ENCODE measurements at places on chromosomes 12 and 14.

GRCh38 chr14:76793956-76794355 is 18.7 kb downstream of the ANGEL1 start:
- H3K27me3 ChIP-seq: no peaks in the 10 kb centered on the region
- H3K36me3 ChIP-seq: peaks cover 39% of the 10 kb centered on the region
- H3K27ac ChIP-seq: no peak overlapping the region
- H3K4me1 ChIP-seq: no peaks in the 10 kb centered on the region
- no peak overlapping the region for H3K4me3 ChIP-seq
- DNase-seq: no peak

DNA sequence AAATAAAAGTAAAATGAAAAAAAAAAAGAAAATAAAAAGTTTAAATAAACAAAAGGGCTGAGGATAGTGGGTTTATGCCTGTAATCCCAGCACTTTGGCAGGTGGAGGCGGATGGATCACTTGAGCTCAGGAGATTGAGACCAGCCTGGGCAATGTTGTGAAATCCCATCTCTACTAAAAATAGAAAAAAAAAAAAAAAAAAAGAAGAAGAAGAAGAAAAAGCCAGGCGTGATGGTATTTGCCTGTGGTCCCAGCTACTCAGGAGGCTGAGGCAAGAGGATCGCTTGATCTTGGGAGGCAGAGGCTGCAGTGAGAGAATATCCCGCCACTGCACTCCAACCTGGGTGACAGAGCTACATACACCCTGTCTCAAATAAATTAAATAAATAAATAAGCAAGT is 3.9 kb downstream of the TAOK3 start:
- H3K4me3 ChIP-seq: no peak overlapping the region
- peaks cover 40% of the 10 kb centered on the region for H3K4me1 ChIP-seq
- H3K27me3 ChIP-seq: no peaks in the 10 kb centered on the region

- no peaks in the 10 kb centered on the region for H3K36me3 ChIP-seq
- no peak overlapping the region for H3K4me3 ChIP-seq
- peaks cover 5% of the 10 kb centered on the region for H3K27me3 ChIP-seq
- no peaks in the 10 kb centered on the region for H3K4me1 ChIP-seq
- no peak for DNase-seq
Measured at GRCh38 chr12:25584596-25584995, 31.5 kb upstream of the LMNTD1 start.

GRCh38 chr12:59615392-59616165 is 19.8 kb downstream of the SLC16A7 start:
- H3K36me3 ChIP-seq: peaks cover 6% of the 10 kb centered on the region
- H3K27ac ChIP-seq: no peak overlapping the region
- no peak overlapping the region for H3K4me3 ChIP-seq
- peaks cover 12% of the 10 kb centered on the region for H3K4me1 ChIP-seq
- DNase-seq: no peak

DNA sequence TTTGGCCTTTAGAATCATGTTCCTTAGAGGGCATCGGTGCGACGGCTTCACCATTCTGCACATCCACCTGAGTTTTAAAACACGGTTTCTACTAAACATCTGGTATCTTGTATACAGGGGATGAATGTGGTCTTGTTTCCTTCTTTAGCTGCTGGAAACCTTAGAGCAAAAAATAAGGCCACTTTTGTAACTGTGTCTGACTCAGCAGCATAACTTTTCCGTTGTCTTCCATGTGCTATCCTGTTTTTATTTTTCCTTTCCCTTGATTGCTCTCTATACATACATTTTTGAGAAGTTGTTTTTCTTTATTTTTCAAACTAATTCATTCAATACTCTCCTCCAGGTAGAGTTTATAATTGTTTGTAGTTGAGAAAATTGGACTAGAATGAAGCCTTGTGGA is 108.8 kb upstream of the PCED1B start:
- no peak for DNase-seq
- H3K27me3 ChIP-seq: peaks cover 59% of the 10 kb centered on the region
- H3K4me3 ChIP-seq: no peak overlapping the region
- H3K4me1 ChIP-seq: no peaks in the 10 kb centered on the region
- no peak overlapping the region for H3K27ac ChIP-seq

GRCh38 chr12:70002097-70002911 is 177.3 kb downstream of the MYRFL start:
- no peaks in the 10 kb centered on the region for H3K4me1 ChIP-seq
- no peak for DNase-seq
- H3K4me3 ChIP-seq: no peak overlapping the region
- peaks cover 8% of the 10 kb centered on the region for H3K27me3 ChIP-seq

DNA sequence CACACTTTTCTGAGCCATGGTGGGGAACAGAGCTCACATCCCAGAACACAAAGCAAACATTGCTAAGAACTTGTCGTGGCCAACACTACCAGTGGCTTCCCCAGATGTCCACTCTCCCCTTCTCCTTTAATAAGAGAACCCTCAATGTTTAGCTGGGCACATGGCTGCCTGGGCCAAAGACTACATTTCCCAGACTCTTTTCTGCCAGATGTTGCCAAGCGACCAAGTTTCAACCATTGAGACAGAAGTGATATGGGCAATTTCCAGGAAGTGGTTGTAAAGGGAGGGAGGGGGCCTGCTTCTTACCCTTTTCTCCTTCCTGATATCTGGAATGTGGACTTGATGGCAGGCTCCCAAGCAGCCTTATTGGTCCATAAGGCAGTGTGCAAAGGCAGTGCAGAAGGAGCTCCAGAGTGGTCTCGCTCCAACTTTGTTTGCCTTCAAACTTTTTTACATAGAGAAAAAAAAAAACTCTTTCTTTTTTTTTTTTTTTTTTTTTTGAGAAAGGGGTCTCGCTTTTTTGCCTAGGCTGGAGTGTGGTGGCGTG is 24.9 kb upstream of the JDP2 start:
- H3K4me1 ChIP-seq: no peaks in the 10 kb centered on the region
- no peak overlapping the region for H3K27ac ChIP-seq
- H3K36me3 ChIP-seq: no peaks in the 10 kb centered on the region
- H3K4me3 ChIP-seq: no peak overlapping the region

GRCh38 chr12:114762490-114763110 is 78.6 kb upstream of the TBX3 start:
- no peak overlapping the region for H3K27ac ChIP-seq
- H3K27me3 ChIP-seq: no peaks in the 10 kb centered on the region
- DNase-seq: no peak
- H3K36me3 ChIP-seq: peaks cover 3% of the 10 kb centered on the region
- H3K4me3 ChIP-seq: no peak overlapping the region

DNA sequence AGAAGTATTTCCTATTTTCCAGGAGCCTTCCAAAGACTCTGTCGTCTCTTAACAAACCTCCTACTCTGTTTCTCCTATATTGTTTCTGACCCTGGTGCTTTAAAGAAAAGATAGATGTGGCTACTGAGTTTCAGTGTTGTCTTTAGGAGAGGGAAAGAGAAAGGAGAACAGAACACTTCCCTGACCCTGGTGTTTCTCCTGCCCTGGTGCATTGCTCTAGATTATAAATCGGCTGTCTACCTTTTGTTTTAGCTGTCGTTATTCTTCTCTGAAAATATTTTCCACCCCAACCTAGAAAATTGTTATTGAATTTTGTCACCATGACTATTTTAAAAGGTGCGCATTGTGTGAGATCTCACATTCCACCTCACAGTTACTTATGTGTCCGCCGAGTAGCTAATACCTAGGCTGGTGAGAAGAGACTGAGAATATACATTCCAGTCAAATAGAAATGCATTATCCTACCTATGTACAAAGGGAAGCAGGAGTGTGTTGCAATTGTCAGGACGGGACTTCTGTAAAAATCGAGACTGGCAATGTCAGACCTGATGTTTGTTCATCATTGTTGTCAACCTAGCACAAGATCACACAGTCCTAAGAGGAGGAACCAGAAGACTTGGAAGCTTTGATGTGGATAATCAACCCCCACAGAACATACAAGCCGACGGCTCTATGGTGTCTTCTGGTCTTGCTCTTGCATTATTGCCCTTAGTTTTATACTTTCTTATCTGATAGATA is 108.7 kb upstream of the SLC38A4 start:
- no peaks in the 10 kb centered on the region for H3K36me3 ChIP-seq
- no peak for DNase-seq
- no peak overlapping the region for H3K27ac ChIP-seq
- no peaks in the 10 kb centered on the region for H3K4me1 ChIP-seq
- H3K4me3 ChIP-seq: no peak overlapping the region

DNA sequence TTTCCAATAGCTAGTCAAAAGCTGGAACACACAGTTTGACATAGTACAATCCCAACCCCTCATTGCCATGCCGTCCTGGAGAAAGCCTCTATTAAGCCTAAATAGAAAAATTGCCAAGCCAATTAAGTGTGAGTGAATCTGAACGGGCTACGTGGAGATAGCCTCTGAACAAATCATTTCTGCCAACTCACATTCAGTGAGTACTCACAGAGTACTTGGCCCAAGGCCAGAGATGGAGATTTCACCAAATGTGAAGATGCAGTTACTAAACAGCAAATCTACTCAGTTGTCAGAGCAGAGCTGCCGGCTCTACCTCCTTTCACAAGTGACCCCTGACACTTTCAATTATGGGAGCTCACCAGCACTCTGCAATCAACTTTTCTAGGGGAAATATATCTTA is 350.0 kb downstream of the GALC start:
- no peak overlapping the region for H3K4me3 ChIP-seq
- H3K4me1 ChIP-seq: no peaks in the 10 kb centered on the region
- H3K36me3 ChIP-seq: no peaks in the 10 kb centered on the region
- DNase-seq: no peak
- H3K27me3 ChIP-seq: no peaks in the 10 kb centered on the region

All from effector memory CD8-positive, alpha-beta T cell (primary cell).